ENCODE measurements at places on chromosomes 7 and 10.

- DNase-seq: no peak
Observed at GRCh38 chr10:63058236-63058635, 74.9 kb upstream of the NRBF2 start.

DNA sequence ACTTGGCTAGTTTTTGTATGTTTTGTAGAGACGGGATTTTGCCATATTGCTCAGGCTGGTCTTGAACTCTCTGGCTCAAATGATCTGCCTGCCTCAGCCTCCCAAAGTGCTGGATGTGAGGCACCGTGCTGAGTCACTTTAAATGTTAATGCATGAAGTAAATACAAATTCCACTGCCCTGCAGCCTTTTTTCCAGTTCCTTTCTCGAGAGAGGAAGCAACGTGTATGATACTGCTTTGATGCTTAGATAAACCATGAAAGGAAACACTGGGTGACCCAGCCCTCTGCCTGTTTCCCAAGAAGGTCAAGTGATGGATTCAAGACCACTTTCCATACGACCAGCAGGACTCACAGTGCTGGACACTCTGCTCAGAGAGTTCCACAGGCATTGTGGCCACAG lies 11.3 kb upstream of the MRPS24 start:
- DNase-seq: no peak

DNA sequence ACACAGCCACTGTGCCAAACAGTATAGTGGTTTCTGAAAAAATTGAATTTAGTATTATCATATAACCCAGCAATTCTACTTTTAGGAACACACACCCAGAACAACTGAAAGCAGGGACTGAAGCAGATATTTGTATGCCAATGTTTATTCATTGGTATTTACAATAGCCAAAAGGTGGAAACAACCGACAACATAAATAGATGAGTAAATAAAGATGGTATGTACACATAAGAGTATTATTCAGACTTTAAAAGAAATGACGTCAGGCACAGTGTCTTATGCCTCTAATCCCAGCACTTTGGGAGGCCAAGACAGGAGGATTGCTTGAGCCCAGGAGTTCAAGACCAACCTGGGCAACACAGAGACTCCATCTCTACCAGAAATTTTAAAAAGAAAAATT lies 7.2 kb downstream of the CDCA7L start:
- DNase-seq: no peak

DNA sequence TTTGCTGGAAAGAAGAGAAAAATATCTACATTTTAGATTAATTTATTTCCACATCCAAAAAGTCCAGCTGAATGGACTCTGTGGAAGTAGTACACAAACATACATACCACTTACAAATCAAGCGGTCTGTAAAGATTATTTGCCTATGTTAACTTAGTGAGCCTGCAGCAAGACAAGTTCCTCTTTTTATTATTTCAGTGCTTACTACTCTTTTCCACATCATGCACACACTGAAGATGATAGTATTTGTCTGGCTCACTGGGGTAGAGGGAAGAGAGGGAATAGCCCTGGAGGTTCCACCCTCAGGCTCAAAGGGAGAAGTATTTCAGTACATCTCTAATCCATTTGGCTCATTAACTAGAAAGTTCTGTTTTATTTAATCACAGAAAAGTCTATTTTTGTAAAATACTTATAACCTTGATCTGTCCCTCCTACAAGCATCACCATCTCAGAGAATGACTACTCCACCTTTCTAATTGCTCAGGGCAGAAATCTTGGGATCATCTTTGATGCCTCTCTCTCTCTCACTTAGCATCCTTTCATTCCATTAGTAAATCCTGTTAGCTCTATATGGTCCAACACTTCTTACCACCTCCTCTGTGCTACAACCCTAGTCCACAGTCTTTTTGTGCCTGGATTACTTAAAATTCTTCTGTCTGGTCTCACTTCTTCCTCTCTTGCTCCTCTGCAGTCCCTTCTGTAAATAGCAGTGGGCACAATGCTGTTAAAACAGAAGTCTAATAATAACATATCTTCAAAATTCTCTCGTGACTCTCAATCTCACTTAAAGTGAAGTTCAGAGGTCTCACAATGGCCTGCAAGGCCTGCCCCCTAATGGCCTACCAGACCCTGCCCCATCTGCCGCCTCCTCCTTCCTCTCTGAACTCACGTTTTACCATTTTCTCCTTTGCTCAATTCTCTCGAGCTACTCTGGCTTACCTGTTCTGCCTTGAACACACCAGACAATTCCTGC lies 64.3 kb upstream of the CCDC6 start:
- DNase-seq: no peak

GRCh38 chr7:118152149-118152548 lies 31.8 kb upstream of the LSM8 start:
- no peak for DNase-seq

DNA sequence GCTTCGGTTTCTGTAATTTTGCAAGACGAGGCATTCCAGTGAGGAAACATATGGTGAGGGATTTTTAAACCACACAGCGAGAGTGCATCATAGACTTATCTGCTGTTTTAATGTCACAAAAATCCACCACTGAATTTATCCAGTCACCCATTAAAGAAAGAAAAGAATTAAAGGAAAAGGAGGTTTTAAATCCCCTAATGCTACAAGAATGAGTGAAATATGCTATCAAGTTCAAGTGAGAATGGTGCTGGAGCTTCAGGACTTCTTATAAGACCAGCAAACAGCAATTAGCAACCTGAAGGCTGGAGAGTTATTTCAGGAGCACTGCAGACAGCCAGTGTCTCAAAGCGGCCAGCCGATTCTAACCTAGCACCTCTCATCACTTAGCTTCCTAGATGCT lies 439.1 kb upstream of the MGMT start:
- DNase-seq: no peak

- DNase-seq: no peak
Observed at GRCh38 chr7:137953665-137954470, 48.0 kb downstream of the CREB3L2 start.
